ENCODE measurements at places on chromosomes 16 and 17. TPM values are rescaled to one million over a fixed set of nuclear protein-coding genes. Genes with fewer than 3 reads are reported as not detected.

The MVP gene
- total RNA-seq: 45.5 TPM

The TNFRSF12A gene
- total RNA-seq: 29.4 TPM

The AATK gene
- total RNA-seq: 5.3 TPM

The TM4SF5 gene
- total RNA-seq: not detected

The SDK2 gene
- total RNA-seq: 1.0 TPM

The ZNF205 gene
- total RNA-seq: 6.9 TPM

The KRT25 gene
- not detected for total RNA-seq

The KRTAP4-4 gene
- total RNA-seq: not detected

The TBC1D28 gene
- total RNA-seq: not detected

The SLFN12L gene
- total RNA-seq: 0.19 TPM

The CA5A gene
- not detected for total RNA-seq

The PMP22 gene
- total RNA-seq: 183 TPM

The CBLN1 gene
- total RNA-seq: 1.5 TPM

The KRT27 gene
- not detected for total RNA-seq

The GP1BA gene
- total RNA-seq: not detected

The UBALD2 gene
- 28.1 TPM for total RNA-seq

The RNF157 gene
- 18.5 TPM for total RNA-seq

The USH1G gene
- not detected for total RNA-seq

The ENO3 gene
- 534 TPM for total RNA-seq

The TBL3 gene
- total RNA-seq: 20.3 TPM

The ABCA6 gene
- 29.7 TPM for total RNA-seq

The TNK1 gene
- total RNA-seq: 2.1 TPM

The KRTAP1-1 gene
- not detected for total RNA-seq

The NHLRC4 gene
- 0.38 TPM for total RNA-seq

The RASD1 gene
- 39.8 TPM for total RNA-seq

The OTOP2 gene
- not detected for total RNA-seq

The TSR1 gene
- total RNA-seq: 19.4 TPM
